ENCODE measurements at places on chromosomes 2 and 18.

- DNase-seq = no peak
These were observed 6.0 kb downstream of the HADHA start for GRCh38 chr2:26238311-26238958.

GRCh38 chr2:85711578-85712060 lies 17.5 kb downstream of the GNLY start:
- DNase-seq = no peak

DNA sequence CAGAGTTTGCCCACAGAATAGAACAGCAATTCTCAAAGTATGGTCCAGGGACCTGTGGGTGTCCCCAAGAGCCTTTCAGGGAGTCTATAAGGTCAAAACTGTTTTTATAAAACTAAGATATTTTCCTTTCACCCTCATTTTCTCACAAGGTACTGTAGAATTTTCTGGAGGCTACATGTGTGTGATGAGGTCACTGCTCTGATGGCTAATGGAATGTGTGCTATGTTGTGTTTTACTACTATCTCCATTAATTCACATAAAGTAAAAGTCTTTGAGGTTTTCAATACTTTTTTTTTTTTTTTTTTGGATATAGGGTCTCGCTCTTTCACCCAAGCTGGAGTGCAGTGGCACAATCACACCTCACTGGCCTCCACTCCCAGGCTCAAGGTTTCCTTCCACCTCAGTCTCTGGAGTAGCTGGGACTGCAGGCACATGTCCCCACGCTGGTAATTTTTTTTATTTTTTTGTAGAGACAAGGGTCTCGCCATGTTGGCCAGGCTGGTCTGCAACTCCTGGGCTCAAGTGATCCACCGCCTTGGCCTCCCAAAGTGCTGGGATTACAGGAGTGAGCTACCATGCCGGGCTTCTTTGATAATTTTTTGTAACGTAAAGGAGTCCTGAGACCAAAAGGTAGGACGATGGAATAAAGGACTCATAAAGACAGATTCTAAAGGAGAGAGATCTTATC lies 1.8 kb downstream of the TRABD2A start:
- no peak for DNase-seq

DNA sequence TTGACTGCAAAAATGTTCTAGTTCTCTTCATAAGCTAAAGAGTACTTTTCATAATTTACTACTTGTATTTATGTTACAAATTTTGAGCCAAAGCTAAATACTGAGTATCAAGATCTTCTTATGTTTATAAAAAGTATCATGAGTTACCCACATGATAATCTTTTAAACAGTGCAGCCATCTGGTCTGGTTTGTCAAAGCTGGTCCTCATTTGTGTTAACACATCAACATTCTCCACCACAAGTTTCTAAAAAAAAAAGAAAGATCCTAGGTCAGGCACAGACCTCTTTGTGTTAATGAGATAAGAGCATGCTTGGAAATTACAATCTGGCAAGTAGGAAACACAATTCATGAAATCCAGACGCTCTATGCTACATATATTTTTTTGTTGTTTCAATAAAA lies 75.5 kb upstream of the FRZB start:
- no peak for DNase-seq

DNA sequence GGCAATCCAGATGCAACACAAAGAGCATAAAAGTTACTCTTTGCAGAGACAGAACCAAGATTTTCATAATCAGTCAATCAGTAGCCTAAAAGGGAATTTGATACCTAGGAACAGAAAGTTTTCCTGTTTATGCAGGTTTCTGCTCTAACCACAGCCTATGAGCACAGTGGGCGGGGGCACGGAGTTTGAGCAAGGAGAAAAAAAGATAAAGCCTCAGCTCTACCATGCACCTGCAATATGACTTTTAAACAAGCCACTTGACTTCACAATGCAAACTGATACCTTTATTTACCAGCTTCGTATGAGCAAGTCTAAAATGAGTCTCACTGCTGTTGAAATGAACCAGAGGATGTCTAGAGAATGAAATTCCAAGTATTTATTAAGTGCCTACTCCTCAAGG lies 5.6 kb upstream of the LRATD1 start:
- no peak for DNase-seq

- DNase-seq = no peak
These were observed 29.6 kb downstream of the STEAP3 start for GRCh38 chr2:119253114-119253702.

- no peak for DNase-seq
These were observed 239.9 kb downstream of the DSEL start for GRCh38 chr18:67276638-67277037.

GRCh38 chr2:54602736-54603322 lies 120.6 kb upstream of the EML6 start:
- no peak for DNase-seq

- no peak for DNase-seq
These were observed 77.9 kb upstream of the GLS start for GRCh38 chr2:190802626-190803209.

DNA sequence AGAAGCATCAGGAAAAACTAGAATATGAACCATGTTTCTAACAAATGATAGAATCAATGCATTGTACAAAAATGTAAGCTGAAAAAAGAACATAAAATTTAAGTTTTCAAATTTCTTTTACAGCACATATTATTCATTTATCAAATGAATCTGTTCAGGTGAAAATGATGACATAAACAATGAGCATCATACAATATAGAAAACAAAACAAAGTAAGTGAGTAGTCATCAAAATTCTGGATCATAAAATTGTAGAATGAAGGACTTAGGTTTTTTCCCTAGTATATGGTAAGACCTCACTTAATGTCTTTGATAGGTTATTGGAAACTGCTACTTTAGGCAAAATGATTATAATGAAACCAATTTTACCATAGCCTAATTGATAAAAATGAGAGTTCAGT lies 427.0 kb upstream of the KCNH7 start:
- no peak for DNase-seq

DNA sequence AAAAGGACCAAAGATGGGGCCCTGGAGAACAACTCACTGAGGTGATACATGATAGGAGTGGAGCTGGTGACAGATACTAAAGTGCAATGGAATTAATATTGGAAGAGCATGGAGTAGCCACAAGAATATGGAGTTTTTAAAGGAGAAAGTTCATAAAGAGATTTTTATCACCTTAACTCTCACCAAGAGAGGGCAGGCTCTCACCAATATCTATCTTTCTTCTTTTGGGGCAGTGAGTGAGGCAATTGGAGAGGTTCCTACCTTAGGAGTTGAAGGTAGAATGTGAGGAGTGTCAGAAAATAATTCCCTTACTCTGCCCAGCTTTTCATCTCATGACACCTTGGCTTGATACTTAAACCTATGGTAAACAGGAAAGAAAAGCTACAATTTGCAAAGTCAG lies 233.7 kb upstream of the CWC22 start:
- no peak for DNase-seq

- no peak for DNase-seq
These were observed 12.6 kb upstream of the KCMF1 start for GRCh38 chr2:84958135-84959059.

DNA sequence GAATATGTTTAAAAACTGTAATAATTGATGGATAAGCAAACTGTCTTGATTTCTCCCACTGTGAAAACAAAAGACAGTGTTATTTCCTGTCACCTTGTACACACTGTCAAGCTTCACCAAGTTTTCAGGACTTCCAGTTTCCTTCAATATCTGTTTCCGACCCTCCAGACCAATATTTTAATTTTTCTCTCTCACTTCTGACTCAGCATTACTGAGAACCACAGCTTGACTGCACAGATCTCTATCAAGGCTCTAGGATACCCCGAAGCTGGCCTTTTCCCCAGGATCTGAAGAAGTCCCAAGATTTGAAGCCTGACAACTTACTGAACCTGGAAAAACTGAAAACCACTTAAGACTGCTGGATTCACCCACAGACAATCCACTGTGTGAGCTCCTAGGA lies 13.2 kb upstream of the SULT1C3 start:
- DNase-seq = no peak

DNA sequence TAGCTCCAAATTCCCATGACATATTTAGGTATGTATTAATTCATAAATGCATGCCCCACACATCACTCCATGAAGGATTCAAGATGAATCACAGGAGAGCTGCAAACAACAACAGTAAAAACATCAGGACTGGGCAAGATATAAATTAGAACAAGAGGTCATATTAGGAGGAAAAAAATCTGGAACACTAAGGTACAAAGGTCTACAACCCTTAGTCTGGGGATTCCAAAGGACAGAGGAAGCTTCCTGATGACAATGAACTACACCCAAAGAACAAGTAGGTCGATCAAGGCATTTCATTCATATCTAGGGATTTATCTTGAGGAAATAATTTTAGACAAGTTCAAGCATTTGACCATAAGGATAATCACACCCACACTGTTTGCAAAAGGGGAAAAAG lies 14.5 kb downstream of the VPS4B start:
- DNase-seq = no peak

DNA sequence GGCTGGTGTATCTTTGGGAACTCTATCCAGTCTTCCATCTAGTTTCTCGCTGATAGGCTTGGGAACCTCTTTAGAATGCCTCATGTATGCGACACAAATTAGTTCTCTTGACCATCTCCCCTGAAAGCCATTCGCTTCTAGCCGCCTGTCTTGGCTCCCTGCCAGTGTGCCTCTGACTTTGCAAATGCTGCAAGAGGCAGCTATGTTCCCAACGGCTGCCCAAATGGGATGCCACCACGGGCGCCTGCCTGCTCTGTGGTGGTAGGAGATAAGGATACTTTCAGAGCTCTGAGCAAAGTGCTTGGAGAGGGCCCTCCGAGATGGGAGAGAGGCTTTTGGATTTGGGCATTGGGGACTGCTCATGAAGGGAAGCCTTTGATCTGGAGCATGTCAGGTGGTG lies 77.7 kb upstream of the IGFBP5 start:
- no peak for DNase-seq

DNA sequence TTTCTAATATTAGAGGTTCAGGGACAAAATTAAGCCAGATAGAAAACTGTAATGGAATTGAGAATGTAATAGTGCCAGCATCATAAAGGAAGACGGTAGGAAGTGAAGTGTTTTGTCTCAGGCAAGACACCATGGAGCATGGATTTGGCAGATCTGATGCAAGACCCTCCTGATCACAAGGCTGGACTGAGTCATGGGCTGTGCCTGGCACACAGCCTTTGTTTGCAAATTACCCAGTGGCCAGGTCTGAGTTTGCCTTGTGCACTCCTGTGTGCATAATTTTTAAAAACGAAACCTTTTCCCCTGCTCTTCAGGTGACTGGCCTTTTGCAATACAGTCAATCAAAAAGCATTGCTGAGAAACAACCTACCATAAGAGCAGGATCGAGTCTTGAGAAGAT lies 2.0 kb upstream of the UPP2 start:
- DNase-seq = no peak

GRCh38 chr18:13791181-13791580 lies 32.8 kb upstream of the MC5R start:
- DNase-seq = no peak

DNA sequence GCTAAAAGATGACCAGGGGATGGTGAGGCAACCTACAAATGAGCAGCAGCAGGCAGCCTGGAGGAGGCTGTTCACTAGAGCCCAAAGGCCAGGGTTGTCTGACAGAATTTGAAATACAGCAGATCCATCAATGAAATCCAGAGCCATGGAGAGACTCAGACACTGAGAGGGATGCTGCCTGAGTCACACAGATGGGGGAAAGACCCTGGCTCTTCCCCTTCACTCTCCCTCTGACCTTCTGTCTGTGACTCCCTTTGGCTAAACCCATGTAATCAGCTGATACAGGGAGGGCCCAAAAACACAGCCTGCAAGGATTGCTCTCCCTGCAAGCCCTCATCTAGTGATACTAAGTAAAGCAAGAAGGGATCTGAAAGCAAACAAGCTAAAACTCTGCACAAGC lies 166.5 kb upstream of the SPOPL start:
- DNase-seq = no peak

- no peak for DNase-seq
These were observed 51.0 kb downstream of the MOGAT1 start for GRCh38 chr2:222722327-222722946.

- no peak for DNase-seq
These were observed 56.1 kb upstream of the TANK start for GRCh38 chr2:161104054-161104553.

GRCh38 chr2:235669983-235670962 lies 176.4 kb downstream of the AGAP1 start:
- DNase-seq = no peak

- no peak for DNase-seq
These were observed 55.4 kb upstream of the ACYP2 start for GRCh38 chr2:54059986-54060385.

DNA sequence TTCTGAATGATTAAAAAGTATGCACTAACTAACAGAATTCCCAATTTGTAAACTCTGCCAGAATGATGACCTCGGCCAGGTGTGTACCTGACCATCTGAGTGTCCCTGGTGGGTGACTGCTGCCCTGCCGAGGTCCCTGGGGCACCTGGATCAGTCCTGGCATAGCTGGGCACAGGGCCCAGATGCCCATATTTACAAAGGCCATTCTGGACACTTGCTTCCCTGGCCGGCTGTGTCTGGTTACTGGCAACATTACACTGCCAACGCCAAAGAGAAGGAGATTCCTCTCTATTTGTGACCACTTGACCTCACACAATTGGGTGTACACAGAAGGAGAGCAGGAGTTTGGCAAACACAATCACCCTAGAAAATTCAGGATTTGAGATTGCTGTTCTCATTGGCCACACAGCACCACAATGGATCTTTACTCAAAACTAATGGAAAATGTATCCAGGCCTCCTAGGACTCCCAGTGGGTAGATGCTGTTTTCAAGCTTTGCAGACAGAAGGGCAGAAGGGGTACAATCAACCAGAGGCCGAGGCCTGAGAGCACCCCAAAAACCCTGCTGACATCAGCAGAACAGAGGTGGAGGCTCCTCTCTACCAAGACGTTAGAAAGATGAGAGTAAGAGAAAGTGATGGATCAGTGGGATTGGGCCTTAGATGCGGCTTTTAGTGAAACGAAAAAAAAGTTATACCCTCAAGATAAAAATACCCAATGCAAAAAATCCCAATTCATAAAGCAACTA lies 58.3 kb upstream of the PXDN start:
- DNase-seq = no peak

GRCh38 chr18:7336623-7337022 lies 105.7 kb downstream of the LRRC30 start:
- no peak for DNase-seq

DNA sequence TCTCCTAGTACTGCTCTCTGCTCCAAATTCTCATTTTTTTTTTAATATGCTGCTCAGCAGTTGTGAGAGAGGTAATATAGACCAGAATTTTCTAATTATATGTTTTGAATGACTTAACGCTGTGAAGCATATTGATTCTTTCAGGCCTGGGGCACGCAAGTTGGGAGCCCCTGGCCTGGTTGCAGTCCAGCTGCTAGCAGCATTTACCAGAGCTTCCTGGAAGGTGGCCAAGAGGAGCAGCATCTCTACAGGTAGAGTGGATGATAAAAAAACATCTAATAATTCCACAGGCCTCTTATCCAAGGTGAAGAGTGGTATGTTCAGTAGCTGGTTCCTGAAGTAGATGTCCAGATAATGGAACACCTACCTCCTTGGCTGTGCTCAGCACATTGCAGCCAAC lies 7.3 kb upstream of the UGP2 start:
- DNase-seq = no peak
